NCI-H2171 treated with DMSO at 0.1 percent for 48 hours (cell line): ENCODE measurements at places on chromosomes 6 and 20.

- no peak for DNase-seq
These were observed 192.0 kb upstream of the PDE10A start for GRCh38 chr6:165854863-165855593.

GRCh38 chr6:134739299-134740026, 210.4 kb downstream of the ALDH8A1 start:
- DNase-seq, result peak; percentile 94

GRCh38 chr6:14074476-14075094, 43.0 kb upstream of the CD83 start:
- no peak for DNase-seq

- no peak for DNase-seq
These were observed 4.9 kb downstream of the TRAF3IP2 start for GRCh38 chr6:111600588-111601445.

DNA sequence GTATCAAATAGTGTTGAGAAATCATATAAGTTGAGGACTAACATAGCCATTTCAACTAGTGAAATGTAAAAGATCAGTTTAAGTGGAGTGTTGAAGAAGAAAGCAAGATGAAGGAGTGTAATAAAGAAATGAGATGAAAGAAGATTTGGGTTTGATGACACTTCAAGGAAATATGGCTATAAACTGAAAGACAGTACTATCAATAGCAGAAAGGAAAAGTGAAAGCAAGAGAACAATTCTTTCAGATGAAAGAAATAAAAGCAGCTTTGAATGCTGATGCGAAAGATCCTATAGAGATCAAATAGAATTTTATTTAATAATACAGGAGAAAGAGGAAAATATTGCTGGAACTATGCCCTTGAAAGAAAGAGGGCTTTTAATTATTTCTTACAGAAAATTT, 92.8 kb upstream of the PRSS16 start:
- DNase-seq, result no peak

GRCh38 chr20:39839399-39840119, 849.5 kb downstream of the MAFB start:
- no peak for DNase-seq

GRCh38 chr6:139064981-139065665, 36.6 kb downstream of the ABRACL start:
- no peak for DNase-seq

- DNase-seq, result no peak
These were observed 401.1 kb upstream of the ARID1B start for GRCh38 chr6:156376091-156376490.

DNA sequence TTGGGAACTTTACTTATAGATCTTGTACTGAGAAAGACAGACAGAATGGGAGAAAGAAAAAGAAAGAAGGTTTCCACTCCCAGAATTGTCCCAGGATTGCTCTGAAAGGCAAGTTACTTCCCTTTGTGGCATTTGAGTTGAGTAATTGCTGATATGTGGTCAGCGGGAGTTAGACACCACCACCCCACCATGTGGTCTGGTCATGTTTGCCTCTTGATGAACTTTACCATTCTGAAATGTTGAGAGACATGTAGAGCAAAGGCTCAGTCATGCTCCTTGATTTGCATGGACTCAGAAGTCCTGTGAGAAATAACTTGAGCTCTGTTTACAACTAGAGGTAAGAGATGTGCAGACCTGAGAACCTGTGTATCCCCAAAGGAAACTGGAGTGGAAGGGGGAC, 17.1 kb downstream of the TCF21 start:
- no peak for DNase-seq

- no peak for DNase-seq
These were observed 37.1 kb downstream of the DHX35 start for GRCh38 chr20:38999217-38999616.

DNA sequence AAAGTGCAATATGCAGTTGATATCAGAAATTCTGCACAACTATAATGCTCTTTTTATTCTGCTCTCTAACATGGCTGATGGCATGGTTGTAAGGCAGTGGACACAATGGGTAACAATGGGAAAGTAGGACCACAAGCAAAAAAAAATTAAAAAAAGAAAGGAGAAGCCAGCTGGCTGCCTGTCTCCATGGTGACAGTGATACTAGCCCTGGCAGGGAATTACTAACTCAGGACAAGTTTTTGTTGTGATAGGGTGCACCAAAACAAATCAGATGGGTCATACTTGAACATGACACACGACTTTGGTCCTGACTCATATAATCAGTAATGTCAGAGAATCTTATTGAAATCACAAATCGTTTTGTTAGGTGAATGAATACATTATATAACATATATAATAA, 169.4 kb downstream of the TRDN start:
- no peak for DNase-seq

DNA sequence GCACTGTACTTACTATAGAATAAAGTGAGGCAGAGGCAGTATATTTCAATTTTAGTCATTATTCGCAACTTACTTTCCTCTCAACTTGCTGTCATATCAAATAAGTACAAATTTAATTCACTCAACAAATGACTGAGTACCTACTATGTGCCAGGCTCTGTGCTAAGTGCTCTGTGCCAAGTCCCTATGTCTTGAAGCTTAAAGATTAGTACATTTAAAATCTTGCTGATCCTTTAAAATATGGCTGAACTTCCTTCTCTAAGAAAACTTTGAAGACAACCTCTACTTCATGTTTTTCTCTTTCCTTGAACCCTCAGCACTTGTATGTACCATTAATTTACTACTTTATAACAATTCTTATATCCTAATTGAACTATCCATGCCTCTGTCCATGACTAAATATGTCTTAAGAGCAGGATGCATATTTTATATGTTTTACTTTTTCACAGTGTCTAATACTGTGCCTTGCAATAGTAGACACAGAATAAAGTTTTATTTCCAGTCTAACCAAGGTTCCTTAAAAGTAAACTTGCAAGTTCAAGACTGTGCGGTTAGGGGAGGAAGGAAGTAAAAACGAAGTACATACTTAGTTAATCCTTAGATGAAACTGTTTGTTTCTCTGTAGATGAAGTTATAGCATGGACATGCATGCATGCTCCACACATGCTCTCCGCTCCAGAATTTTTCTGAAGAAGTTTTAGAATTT, 10.0 kb upstream of the LATS1 start:
- DNase-seq, result no peak

GRCh38 chr20:24147961-24148360, 159.4 kb upstream of the GGTLC1 start:
- DNase-seq, result no peak

GRCh38 chr20:45459606-45460005, 9.9 kb upstream of the WFDC2 start:
- peak; percentile 25 for DNase-seq

GRCh38 chr6:37131104-37131959, 38.6 kb upstream of the PIM1 start:
- DNase-seq, result no peak

DNA sequence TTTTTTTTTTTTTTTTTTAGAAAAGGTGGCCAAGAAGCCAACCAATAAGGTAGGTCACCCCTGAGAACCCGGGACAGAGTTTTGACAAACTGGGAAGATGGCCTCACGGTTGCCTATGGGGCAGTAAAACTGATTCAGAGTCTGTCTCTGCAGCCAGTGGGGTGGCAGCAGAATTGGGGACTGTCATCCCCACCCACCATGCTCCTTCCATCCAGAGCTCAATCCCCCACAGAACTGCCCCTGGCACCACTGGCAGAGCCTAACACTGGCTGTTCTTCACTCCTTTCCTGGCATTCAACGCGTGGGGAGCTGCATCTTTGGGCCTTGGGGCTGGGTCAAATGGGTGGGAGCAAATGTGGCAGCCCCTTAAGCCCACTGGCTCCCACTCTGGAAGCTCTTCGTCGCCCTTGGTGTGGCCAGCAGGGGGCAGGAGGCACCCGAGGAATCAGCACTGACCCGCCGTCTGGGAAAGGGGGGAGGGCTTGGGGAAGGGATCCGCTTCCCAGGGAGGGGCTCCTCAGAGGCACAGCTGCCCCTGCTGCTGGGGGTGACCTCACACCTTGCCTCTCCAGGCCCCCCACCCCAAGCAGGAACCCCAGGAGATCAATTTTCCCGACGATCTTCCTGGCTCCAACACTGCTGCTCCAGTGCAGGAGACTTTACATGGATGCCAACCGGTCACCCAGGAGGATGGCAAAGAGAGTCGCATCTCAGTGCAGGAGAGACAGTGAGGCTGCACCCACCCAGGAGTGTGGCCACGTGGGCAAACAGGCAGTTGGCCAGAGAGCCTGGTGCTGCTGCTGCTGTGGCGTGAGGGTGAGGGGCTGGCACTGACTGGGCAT, 10.4 kb downstream of the CD40 start:
- DNase-seq, result no peak

- no peak for DNase-seq
These were observed 47.2 kb downstream of the VEGFA start for GRCh38 chr6:43817192-43817591.

DNA sequence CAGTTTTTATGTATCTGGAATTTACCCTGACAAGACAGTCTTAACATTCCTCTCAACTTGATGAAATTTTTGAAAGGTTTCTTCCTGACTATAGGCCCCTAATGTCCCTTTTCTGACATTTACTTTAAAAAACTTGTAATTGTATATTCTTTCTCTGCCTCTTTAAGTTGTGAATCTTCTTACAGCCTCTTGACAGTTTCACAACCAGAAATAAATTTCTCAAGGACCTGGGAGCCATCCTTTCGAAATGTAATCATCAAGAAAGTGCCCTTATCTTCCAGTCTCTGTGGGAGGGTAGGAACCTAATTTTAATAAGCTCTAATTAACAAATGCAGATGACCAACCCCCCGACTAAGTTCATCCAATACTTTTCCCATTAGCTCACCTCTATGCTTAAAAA, 403.6 kb upstream of the GJE1 start:
- DNase-seq, result no peak

DNA sequence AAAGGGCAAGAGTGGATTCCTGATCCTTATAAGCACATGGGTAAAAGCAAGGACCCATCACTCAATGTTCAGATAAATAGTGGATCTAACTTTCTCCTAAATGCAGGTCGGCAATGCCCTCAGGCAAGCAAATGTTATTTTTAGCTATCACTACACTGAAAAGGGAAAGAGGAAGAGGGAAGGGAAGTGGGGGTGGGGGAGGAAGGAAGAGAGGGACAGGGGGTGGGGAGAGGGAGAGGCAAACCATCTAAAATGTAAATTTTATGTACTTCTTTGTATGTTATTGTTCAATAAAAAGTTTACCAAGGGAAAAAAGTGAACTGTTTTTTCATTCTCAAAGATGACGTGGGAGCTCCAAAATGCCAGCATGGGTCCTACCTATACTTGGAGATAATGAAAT, 44.2 kb downstream of the CHD6 start:
- DNase-seq, result no peak

DNA sequence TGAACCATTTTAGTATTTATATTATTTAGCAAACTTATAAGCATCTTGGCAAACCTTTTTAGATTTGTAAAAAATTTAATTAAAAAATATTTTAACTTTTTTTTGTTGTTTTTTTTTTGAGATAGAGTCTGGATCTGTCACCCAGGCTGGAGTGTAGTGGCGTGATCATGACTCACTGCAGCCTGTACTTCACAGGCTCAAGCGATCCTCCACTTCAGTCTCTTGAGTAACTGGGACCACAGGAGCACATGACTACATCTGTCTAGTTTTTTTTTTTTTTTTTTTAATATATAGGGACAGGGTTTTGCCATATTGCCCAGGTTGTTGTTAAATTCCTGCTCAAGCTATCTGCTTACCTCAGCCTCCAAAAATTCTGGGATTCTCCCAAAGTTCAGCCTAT, 161.1 kb downstream of the EYS start:
- DNase-seq, result no peak

DNA sequence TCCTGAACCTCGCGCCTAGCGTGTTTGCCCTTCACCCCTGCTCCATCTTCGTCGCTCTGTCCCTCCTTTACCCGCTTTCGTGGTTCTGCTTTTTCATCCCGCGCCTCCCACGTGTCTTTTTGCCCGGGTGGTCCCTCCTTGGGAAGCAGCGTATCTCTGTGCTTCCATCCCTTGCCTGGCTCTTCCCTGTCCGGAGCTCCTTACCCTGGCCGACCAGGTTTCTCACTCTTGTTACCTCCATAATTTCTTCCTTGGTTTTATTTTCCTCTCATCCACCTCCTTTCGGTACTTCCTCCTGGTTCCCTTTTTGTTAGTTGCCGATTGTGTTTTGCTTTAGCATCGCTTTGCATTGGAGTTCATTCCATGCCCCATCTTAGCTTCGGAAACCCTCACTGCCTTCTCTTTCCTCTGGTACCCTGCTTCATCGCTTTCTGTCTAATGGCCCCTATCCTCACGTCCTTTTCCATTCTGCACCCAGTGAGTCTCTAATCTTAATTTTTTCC, 735 bp downstream of the FAM135A start:
- DNase-seq, result peak; percentile 64

DNA sequence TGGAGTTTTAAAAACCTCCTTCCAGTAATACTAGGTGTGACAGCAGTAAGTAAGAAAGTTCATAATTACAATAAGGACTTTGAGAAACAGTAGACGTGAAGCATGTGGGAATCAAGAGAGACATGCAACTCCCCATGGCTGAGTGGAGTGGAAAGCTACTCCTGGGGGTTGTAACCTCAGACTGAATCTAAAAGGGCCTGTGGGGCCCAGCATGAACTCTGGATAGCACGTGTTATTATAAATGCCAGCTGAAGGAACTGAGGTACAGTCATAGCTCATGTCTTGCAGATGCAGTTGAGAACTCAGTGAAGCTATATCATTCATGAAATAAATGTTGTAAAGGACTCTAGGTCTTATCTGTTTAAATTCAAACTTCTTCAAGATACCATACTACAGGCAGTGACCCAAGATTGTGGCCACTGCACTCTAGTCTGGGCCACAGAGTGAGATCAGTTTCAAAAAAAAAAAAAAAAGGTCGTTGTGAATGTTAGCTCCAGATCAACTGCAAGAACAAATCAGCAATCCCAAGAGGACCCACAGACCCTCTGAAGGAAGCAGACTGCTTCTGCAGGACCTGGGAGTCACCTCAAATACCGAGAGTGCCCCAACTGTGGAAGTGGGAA, 189.3 kb downstream of the TRDN start:
- DNase-seq, result no peak

DNA sequence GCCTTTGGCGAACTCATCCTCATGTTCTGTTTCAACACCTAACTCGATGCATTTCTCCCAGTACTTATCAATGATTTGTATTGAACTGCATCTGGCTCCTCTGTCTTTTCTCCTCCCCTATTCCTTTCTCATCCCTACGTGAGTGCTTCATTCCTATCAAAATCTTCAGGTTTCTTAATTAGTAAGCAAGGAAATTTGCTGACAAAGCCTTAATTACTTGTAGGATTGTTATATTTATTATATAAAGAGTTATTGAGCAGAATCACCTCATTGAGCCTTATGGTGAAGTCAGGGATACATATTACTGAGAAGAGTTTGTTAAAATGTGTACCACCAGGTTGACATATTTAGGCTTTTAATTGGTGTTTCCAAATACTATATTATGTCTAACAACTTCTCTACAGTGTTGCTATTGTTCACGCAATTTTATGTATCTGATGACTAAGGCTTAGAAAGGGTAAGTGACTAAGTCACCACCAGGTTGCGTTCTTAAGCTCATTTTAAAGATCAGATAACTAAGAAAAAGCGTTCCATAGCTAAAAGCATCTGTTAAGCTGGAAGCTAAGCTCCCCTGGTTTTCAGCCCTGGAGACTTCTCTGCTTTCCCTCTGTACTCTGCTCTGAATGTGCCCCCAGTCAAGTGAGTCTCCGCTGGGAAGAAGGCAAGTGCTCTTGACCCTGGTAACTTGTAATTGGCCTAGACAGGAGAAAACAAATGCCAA, 18.9 kb downstream of the SCGN start:
- DNase-seq, result no peak
